ENCODE measurements at places on chromosomes 3 and 15. TPM values are rescaled to one million over a fixed set of nuclear protein-coding genes. Genes with fewer than 3 reads are reported as not detected.

The NPAP1 gene
- total RNA-seq = not detected

The PIF1 gene
- 4.0 TPM for total RNA-seq

The VILL gene
- 8.9 TPM for total RNA-seq

The FOXL2 gene
- 0.08 TPM for total RNA-seq

The STRIT1 gene
- not detected for total RNA-seq

The B3GALNT1 gene
- total RNA-seq = 8.2 TPM

The TNNC1 gene
- total RNA-seq = 2.5 TPM

The EPHB3 gene
- 9.4 TPM for total RNA-seq

The PHC3 gene
- 20.9 TPM for total RNA-seq

The SCAPER gene
- total RNA-seq = 4.4 TPM

The SIDT1 gene
- not detected for total RNA-seq

The PRSS50 gene
- total RNA-seq = not detected

The FETUB gene
- total RNA-seq = not detected

The PLCH1 gene
- not detected for total RNA-seq
